ENCODE measurements at places on chromosomes 13 and 19.

DNA sequence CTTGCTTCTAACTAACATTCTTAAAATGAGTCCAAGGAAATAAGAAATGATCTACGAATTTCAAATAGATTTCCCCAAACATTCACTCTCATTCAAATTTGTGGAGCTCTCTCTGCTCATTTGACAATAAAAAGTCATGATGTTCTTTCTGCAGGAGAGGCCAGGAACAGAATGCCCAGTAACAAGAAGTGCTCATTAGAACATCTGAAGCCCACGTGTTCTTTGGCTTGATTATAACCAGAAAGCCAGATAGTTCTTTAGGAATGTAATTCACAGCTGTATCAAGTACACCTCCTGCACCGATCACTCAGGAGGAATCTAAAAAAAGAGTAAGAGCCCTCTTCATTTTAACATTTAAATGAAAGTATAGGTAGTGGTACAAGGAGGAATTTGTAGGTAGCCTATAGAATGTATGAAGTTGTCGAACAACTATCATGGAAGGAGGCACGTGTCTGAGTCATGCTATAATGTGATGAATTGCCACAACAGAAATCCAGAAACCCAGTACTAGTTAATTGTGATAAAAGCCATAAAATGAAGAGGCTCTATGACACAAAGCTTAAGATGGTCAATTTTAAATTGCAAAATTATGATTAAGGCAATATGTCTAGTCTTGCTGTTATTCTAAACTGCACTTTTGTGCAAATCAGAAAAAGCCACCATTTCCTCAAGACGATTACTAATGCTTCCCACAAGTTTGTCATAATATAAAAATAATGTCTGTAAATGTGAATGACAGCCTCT is 12.8 kb downstream of the MEDAG start:
- DNase-seq = no peak

- peak; percentile 71 for DNase-seq
Observed at GRCh38 chr19:35044317-35045117, 3.0 kb downstream of the HPN start.

- DNase-seq = no peak
Observed at GRCh38 chr19:15374105-15374651, 5.4 kb downstream of the AKAP8 start.

GRCh38 chr13:75052616-75053015 is 429.4 kb downstream of the TBC1D4 start:
- no peak for DNase-seq

- DNase-seq = no peak
Observed at GRCh38 chr19:18029617-18030338, 21.8 kb downstream of the ARRDC2 start.

DNA sequence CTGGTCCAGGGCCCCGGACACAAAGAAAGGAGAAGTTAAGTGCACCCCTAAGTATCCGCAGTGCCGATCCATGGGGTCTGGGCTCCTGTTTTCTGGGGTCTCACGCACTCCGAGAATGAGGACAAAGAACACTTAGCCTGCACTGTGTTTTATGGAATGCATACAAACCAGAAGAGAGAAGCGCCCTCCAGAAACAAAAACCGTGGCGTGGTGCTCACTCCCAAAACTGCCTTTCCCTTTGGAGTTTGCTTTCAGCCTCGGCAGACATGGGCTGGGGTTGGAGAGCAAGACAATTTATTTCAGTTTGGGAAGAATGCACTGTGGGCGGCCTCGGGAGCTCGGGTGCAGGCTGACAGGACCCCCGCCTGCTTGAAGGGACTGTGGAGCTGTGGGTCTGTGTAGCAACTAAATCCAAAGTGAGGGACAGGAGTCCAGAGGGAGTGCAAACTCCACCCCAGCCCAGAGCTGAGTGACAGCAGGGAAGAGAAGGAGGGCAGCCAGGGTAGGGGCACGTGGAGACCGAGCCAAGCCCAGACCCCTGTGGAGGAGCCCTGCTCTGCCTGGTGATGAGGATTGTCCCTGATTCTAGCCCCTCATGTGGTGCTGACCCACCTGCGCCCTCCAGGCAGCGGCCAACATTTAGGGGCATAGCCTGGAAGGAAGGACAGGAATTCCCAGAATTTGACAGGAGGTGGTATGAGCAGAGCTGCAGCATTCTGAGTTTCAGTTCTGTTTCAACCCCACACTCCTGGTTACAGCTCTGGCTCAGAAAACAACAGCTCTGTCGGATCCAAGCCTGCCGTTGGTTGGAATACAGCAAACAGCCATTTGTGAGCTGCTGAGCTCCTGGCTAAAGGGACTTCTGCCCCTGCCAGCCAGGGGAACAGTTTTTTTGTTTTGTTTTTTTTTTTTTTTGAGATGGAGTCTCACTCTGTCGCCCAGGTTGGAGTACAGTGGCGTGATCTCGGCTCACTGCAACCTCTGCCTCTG is 37.8 kb upstream of the POP4 start:
- DNase-seq = no peak
